ENCODE measurements at places on chromosomes 1 and 21.

GRCh38 chr1:31583995-31584868, 7.9 kb downstream of the TINAGL1 start:
- DNase-seq = no peak

DNA sequence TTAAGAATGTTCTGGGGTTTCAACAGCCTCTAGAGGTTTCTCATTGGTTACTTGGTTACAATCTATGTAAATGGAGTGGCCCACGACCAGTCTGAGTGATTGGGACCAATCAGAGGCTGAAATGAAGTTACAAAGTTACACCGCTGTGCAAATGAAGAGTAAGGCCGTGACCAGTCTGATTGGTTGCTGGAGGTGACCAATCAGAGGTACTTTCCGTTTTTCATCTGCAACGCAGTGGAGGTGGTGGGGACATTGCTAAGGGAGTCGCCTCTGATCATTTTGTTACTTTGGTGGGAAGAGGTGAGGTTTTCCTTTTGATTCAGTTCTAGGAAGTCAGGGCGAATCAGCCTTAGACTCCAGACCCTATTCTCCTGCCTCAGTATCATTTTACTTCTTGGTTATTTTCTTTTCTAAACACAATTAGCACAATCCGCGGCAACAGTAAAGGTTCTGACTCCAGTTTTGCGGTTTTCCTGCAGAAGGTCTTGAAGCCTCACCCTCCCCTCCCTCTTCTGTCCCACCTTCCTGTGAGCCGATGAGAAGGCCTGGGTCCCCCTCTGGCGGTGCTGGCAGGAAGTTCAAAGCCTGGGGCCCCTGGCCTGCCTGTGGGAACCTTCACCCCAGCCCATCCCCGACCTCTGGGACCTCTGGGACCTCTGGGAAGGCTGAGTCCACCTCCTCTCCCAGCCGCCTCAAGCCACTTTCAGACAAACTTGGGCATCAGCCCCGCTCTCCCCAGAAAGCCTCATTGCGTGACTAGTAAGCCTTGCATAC, 38.7 kb upstream of the TTC34 start:
- DNase-seq = no peak

DNA sequence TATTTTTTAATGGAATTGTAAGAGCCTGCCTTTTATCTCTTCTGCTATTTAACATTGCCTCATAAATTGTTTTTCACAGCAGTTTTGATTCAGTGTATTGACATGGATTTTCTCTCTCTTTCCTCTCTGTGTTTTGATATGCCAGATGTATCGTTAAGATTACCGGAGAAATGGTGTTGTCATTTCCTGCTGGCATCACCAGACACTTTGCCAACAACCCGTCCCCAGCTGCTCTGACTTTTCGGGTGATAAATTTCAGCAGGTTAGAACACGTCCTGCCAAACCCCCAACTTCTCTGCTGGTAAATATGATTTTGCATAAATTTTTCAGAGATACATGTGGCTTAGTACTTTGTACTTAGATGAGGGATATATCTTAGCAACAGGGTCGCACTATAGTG, 23.1 kb upstream of the DYNLT5 start:
- no peak for DNase-seq

DNA sequence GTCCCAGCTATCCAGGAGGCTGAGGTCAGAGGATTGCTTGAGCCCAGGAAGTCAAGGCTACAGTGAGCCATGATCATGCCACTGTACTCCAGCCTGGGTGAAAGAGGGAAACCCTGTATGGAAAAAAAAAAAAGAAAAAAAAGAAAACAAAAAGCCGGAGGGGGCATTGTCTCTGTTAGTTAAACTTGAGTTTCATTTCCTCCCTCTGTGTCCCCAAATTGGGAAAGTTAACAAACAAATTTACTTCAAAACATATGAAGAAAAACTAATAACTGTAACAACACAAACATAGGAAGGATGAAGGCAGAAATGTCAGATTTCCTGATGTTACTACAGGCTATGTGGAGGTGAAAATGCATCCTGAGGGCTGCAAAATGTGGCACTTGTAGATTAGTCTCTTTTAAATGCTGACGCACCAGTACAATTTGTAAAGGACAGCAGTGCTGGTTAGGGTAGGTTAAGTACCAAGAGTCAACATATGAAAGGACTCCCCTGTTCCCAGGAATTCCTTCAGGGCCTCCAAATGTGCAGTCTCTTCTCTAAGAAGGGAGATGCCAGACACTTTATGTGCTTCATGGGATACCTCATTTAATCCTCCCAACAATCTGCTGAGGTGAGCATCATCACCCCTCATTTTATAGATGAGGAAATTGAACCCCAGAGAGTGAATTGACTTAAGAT, 52.9 kb downstream of the DEGS1 start:
- DNase-seq = no peak

DNA sequence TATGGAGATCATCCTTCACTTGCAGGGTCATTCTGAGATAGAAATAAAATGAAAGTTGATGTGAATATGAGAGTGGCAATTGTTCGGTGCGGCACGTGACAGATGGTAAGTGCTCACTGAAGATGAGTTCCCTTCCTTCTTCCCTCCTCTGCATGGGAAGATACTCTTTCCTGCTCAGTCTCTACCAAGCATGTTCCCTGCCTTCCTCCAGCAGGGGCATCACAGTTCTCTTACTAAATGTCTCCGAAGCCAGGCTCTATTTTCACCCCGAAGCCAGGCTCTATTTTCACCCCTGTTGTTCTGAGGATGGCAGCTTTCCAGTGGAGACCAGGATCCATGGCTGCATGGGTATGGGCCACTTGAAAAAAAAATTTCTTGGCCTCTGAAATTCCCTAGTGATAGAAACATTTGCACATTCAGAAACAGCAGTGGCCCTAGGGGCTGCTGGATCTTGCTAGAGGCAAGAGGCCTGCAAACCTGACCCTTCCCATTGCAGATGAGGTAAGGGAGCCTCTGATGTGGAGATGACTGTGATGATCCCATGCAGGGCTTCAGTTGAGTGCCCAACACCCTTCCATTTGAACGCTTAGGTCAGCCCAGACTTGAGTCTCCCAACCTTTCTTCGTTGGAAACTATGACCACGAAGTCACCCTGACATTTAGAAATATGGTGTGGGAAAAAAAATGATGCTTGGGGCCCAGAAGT, 123.7 kb upstream of the HMGB4 start:
- DNase-seq = no peak
